ENCODE measurements at places on chromosomes 12 and 14. TPM values are rescaled to one million over a fixed set of nuclear protein-coding genes. Genes with fewer than 3 reads are reported as not detected.

The TRHDE gene
- 6.9 TPM for total RNA-seq

The ERP27 gene
- 0.49 TPM for total RNA-seq

The ASCL1 gene
- not detected for total RNA-seq

The ENTPD5 gene
- 43.1 TPM for total RNA-seq

The ZDHHC22 gene
- 0.09 TPM for total RNA-seq

The KIF5A gene
- 0.81 TPM for total RNA-seq

The VIPAS39 gene
- 21.7 TPM for total RNA-seq

The AGAP2 gene
- 2.6 TPM for total RNA-seq

The SLC7A8 gene
- total RNA-seq, result 98.5 TPM

The PLEKHH1 gene
- 35.6 TPM for total RNA-seq

The CABP1 gene
- 2.3 TPM for total RNA-seq

The NYNRIN gene
- 30.6 TPM for total RNA-seq

The KRT3 gene
- not detected for total RNA-seq

The PPP4R4 gene
- total RNA-seq, result 1.4 TPM

The TTC6 gene
- 2.5 TPM for total RNA-seq

The COX14 gene
- 80.5 TPM for total RNA-seq

The SCN8A gene
- 15.2 TPM for total RNA-seq

The FICD gene
- 7.6 TPM for total RNA-seq

The RD3L gene
- not detected for total RNA-seq

The CLEC4C gene
- not detected for total RNA-seq

Measured in mucosa of gallbladder (tissue), 1 donor.